Stimulated activated CD8-positive, alpha-beta memory T cell treated with anti-CD3 and anti-CD28 coated beads, Interleukin-4, amount 100 ng/mL, for 48 hours (primary cell): ENCODE measurements at places on chromosomes 13 and 19.

DNA sequence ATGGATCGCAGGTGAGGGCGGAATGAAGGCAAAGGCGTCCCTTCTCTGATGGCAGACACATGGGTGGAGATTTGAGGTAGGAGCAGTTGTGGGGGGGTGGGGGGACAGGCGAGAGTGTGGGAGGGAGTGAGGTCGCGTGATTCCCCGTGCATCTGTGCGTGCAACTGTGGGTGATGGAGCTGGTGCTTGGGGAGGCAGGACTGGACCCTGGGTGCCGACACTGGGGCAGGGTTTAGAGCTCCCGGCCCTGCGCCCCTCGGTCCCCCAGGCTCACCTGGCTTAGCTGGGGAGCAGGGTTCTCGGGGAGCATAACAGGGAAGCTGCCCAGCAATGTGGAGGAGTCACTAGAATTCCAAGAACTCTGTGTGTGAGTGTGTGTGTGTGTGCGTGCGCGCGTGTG is 3.4 kb downstream of the TMPRSS9 start:
- no peak for DNase-seq

GRCh38 chr13:30700364-30700763 is 35.0 kb upstream of the ALOX5AP start:
- DNase-seq: no peak

- no peak for DNase-seq
These were observed 7.9 kb upstream of the ZNF606 start for GRCh38 chr19:58010507-58010906.

GRCh38 chr13:98984118-98984517 is 6.3 kb upstream of the DOCK9 start:
- no peak for DNase-seq

GRCh38 chr19:7562646-7563393 is 27.3 kb downstream of the PNPLA6 start:
- no peak for DNase-seq

DNA sequence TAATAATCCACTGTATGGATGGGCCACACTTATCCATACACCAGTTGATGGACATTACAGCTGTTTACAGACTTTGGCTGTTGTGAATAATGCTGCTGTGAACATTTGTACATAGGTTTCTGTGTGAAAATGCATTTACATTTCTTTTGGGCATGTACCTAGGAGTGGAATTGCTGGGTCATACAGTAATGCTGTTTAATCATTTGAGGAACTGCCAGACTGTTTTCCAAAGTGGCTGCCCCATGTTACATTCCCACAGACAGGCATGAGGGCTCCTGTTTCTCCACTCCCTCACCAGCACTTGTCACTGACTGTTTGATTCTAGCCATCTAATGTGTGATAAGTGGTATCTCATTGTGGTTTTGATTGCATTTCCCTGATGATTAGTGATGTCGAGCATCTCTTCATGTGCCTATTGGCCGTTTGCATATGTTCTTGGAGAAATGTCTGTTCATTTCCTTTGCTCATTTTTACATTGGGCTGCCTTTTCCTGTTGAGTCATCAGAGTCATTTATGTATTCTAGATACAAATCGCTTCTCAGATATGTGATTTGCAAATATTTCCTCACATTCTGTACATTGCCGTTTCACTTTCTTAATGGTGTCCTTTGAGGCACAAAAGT is 12.8 kb downstream of the TMEM255B start:
- no peak for DNase-seq
